ENCODE measurements at places on chromosomes 5 and 9.

GRCh38 chr9:31542384-31543055 lies 841.9 kb upstream of the ACO1 start:
- peak; percentile 4 for DNase-seq

GRCh38 chr5:135211083-135211790 lies 177.2 kb upstream of the PITX1 start:
- no peak for DNase-seq

DNA sequence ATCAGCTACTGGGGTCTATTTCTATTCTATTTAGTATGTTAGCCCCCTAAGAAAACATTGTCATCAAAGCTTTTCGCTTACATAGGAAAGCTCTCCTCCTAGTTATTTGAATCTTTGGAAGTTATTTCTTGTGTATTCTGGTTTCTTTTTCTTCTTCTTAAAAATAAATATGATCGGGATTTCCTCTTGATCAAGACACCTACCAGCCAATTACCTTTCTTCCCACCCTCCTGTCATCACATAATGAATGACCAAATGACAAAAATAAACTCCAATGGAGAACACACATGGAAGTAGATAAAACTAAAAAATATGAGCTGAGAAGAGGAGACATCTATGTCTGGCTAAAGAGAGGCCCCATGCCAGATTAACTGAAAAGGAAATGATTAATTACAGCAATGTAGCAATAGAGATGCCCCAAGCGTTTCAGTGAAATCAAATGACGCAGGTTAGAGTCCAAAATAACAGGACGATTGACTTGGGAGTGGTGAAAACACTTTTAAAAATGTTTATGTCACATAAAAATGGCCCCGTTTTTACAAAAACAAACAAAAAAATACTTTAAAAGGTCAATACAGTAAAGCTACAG lies 59.5 kb upstream of the PCSK1 start:
- DNase-seq, result no peak

- peak; percentile 28 for DNase-seq
Measured at GRCh38 chr9:32551276-32552051, 663 bp upstream of the SMIM27 start.

- DNase-seq, result no peak
Measured at GRCh38 chr5:140245341-140245740, 57.6 kb downstream of the PFDN1 start.

DNA sequence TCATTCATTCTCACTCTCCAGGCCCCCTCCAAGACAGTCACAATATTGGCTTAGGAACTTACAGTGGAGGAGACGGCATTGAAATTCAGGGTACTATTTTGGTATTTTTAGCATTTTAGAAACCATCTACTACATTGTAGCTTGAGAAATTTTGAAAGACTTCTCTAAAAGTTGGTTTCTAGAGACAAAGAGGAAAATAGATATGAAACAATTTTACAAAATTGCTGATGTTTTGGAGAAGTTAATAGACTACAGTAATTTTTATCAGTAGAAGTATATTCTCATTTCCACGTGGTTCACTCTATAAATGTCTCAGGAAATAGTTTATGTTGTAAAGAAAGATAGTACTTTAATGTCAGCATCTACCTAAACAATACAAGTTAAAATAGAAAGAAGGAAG lies 63.2 kb upstream of the ZSWIM6 start:
- no peak for DNase-seq

GRCh38 chr5:127492854-127493738 lies 24.3 kb upstream of the PRRC1 start:
- peak; percentile 5 for DNase-seq

DNA sequence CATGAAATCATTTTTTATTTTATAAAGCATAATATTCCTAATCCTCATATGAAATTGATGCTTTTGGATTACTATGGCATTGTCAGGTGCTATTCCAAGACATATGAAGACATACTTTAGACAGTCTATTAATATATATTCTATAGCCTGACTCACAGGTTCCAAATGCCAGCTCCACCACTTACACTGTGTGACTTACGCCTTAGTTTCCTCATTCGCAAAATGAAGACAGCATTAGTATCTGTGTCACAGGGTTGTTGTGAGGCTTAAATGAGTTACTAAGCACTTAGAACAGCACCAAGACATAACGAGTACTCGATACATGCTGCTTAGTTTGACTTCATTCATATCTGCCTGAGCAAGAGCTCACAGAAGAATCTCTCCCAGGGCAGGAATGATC lies 132.2 kb upstream of the PTGER4 start:
- DNase-seq, result no peak

- DNase-seq, result no peak
Measured at GRCh38 chr5:96789794-96790330, 17.9 kb downstream of the ERAP1 start.

GRCh38 chr5:33079548-33079947 lies 361.2 kb upstream of the TARS1 start:
- no peak for DNase-seq

GRCh38 chr5:165565911-165566310 lies 2060.5 kb downstream of the MAT2B start:
- DNase-seq, result no peak

- DNase-seq, result no peak
Measured at GRCh38 chr9:131270171-131271015, 5.9 kb downstream of the FAM78A start.

GRCh38 chr9:121267689-121268597 lies at the start of gene GSN:
GSN (plus strand) TSS chr9:121268162; CDS start chr9:121301972, 33,810 bp downstream.
- peak; percentile 31 for DNase-seq

DNA sequence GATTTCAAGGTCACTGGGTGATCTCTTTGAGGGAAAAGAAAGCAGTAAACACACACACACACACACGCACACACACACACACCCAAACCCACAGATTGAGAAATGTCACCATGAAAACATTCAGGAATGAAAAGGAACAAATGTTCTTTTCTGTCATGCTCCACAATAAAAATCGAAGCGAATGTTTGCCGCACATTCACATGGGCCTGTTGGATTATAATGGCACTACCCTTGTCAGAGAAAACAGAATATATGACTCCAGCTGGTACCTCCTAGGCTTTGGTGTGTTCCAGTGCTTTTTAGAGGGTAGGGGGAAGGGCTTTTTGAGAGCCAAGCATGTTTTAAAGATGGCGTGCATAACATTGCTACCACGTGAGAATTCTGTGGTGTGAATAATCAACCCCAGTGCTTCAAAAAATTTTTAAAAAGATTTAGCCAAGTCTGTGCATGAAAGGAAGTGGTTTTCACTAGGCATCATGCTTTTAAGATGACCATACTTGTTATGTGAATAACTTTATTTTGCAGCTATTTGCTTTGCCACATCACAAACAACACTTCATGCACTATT lies 120.8 kb upstream of the ZNF608 start:
- no peak for DNase-seq

DNA sequence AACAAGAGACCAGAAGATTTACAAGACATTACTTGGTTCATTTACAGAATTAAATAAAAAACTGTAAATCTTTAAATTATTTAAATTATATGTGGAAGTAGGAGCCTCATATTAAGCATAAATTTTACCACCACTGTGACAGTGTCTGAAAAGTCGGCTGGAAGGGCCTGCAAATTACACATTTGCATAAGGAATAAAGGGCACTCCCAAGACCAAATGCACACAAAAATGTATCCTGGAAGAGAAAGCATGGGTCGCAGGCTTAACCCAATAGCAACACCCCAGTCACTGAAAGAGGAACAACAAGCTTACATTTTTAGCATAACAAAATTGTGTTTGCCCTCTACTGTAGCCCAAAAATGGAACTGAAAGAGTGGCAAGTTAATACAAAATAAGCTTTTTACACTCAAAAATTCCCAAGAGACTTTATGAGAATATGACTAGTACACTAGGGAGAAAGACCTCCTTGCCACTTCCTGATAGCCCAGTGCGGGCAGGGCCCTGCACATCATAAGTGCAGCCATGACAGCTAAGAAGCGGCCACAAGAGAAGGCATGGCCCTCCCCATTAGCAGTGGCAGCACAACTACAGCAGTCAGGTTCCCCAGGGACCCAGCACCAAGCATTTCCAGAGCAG lies 482.0 kb downstream of the DTWD2 start:
- DNase-seq, result no peak

- no peak for DNase-seq
Measured at GRCh38 chr5:125049721-125050702, 303.6 kb upstream of the ZNF608 start.

- DNase-seq, result no peak
Measured at GRCh38 chr5:134127376-134127861, 12.9 kb downstream of the TCF7 start.

GRCh38 chr5:72559866-72560766 lies 52.9 kb upstream of the ZNF366 start:
- no peak for DNase-seq

- DNase-seq, result no peak
Measured at GRCh38 chr9:70013598-70014196, 30.0 kb upstream of the MAMDC2 start.

DNA sequence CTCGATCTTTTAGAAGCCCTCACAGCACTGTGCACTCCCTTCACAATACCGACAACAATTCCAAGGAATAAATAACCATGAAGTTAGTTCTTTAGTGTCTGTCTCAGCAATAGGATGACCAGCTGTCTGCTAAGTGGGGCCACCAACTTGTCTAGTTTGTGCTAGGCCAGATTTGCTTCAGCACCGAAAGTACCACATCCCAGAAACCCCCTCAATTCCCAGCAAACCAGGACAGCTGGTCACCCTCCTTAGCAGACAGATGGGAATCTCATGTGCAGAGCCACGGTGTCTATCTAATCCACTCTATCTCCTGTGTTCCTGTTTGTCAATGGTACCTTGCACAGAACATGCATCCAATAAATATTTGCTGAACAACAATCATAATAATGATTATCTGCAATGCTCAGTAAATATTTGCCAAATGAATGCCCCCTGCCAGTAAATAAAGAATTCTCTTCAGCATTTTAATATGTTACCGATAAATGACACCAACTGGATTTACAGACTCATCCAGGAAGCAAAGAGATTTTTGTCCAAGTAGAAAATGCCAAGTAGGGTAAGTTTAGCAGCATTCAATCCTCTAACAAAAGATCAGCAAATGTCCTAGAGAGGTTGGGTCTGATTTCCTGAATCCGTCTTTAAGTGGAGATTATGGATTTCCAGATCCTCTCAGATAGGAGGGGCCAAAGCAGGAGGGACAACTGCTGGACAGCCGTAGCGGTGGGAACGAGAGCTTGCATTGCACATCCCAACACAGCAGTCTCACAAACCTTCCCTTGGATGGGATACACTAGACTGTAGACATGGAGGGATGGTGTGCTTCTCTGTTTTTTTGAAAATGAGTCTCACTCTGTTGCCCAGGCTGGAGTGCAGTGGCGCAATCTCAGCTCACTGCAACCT lies 51.9 kb upstream of the ANKRD33B start:
- no peak for DNase-seq

- DNase-seq, result no peak
Measured at GRCh38 chr5:150022158-150022531, 21.6 kb downstream of the HMGXB3 start.

DNA sequence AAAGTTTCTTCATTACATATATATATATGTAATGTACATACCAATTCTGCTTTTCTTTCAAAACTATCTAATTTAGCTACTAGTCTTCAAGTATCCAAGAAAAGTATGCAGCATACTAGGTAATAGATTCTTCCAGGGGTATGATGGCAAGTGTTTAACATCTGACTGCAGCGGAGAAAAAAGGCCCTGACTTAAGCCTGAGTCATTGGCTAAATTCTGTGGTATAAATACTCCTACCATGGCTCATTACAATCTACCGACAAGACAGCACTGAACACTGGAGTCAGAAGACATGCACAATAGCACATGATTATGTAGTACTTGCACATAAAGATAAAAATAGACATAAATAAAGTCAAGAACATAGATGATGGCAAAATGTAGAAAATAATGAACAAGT lies 439.9 kb downstream of the BRINP1 start:
- no peak for DNase-seq

- no peak for DNase-seq
Measured at GRCh38 chr9:83570359-83570758, 32.2 kb upstream of the FRMD3 start.

- DNase-seq, result no peak
Measured at GRCh38 chr5:43425983-43426382, 13.8 kb upstream of the CCL28 start.

GRCh38 chr5:125609011-125609410 lies 814.2 kb upstream of the GRAMD2B start:
- DNase-seq, result no peak

GRCh38 chr5:176619569-176620332 lies 9.8 kb upstream of the GPRIN1 start:
- no peak for DNase-seq

DNA sequence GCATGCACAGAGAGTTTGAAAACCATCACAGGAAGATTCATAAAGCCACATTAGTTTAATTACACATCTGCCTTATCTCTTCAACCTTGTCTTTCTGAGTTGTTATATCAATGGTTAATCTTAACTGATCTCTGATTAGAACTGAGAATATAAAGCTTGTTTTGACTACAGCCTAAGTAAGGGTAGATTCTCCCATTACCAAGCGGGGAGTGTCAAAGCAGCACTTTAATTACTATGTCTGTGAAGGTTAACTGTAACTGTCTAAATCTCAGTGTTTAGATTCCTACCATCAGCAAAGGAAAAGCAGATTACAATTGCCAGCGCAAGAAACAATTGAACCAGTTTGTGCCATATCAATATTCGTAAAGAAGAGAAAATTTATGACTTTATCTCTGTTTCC lies 348.7 kb downstream of the CDH12 start:
- no peak for DNase-seq

DNA sequence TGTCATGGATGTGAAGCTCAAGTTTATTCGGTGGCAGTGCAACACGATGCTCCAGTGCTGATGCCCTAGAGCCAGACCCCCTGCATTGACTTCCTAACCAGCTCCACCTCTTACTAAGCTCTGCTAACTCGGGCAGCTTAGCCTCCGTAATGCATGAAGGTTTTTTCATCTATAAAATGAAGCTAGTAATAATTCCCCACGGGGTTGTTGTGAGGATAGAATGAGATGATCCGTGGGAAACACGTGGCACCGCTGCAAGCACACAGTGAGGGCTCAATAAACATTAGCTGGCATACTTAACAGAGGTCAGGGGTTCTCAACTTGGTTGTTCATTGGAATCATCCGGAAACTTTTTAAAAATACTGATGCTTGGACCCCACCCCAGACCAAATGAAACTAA lies 6.8 kb downstream of the ENC1 start:
- DNase-seq, result no peak

GRCh38 chr5:38148021-38148625 lies 110.2 kb upstream of the EGFLAM start:
- no peak for DNase-seq

DNA sequence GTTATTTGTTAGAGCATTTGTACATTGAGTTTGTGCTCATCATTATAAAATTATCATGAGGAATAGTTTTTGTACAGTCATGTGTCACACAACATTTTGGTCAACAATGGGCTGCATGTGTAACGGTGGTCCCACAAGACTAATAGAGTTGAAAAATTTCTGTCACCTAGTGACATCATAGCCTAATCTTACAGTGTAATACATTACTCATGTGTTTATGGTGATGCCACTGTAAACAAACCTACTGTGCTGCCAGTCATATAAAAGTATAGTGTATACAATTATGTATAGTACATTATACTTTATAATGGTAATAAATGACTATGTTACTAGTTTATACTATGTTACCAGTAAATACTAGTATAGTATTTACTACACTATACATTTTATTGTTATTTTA lies 3.0 kb upstream of the CAMK4 start:
- no peak for DNase-seq
